ENCODE measurements at places on chromosomes 6 and 20. TPM values are rescaled to one million over a fixed set of nuclear protein-coding genes. Genes with fewer than 3 reads are reported as not detected.

HTR1E gene
- not detected for total RNA-seq

KIAA1755 gene
- 0.16 TPM for total RNA-seq

RIPOR3 gene
- 0.63 TPM for total RNA-seq

RFX6 gene
- not detected for total RNA-seq

TEAD3 gene
- total RNA-seq: 0.31 TPM

GRIK2 gene
- 0.13 TPM for total RNA-seq

IRF4 gene
- under 0.01 TPM for total RNA-seq

CDSN gene
- total RNA-seq: not detected

PPP1R14C gene
- total RNA-seq: not detected

SCUBE3 gene
- total RNA-seq: 3.0 TPM

MUCL3 gene
- total RNA-seq: not detected

VSX1 gene
- not detected for total RNA-seq

SLC17A2 gene
- total RNA-seq: not detected

KIF13A gene
- 56.0 TPM for total RNA-seq

C6orf58 gene
- 0.50 TPM for total RNA-seq

MATN4 gene
- 0.06 TPM for total RNA-seq

TSPO2 gene
- not detected for total RNA-seq

AFG1L gene
- total RNA-seq: 1.6 TPM

SAPCD1 gene
- total RNA-seq: 2.9 TPM

GSTA3 gene
- not detected for total RNA-seq

Data from bladder microvascular endothelial cell (primary cell).